Omental fat pad (tissue), 4 donors: ENCODE measurements at places on chromosomes 7 and 10.

- no peak for DNase-seq
These were observed 16.3 kb upstream of the BAMBI start for GRCh38 chr10:28661035-28661434.

DNA sequence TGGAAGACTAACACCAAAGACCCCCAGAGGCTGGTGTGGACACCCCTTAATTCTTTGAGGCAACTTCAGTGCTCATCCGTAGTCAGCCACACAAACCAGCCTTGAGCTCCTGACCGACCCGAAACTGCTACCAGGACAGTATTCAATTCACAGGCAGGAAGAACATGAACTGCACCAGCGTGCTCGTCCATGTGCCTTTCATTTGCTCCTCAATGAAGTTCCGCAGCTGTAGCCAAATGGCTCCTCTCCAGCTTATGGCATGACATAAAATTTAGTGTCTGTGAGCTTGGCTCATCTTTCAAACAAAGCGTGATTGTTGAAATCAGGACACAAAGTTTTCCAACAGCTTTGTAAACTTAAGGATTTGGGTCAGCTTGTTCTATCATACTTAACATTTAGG, 144.1 kb upstream of the FAM171A1 start:
- DNase-seq = no peak

DNA sequence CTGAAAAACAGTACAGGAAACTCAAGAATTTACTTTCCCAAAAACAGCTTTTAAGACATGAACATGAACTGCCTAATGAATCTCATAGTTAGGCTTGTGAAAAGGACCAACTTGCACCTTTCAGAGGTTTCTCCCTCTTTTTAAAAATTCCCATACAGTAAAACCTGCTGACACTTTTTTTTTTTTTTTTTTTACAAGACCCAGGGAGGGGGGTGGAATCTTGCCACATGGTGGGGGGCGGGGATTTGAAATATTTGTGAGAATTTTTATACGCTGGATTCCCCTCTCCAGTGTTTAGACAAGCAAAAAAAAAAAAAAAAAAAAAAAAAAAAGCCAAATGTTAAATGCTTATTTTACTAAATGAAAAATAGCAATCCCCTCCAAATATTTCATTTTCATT, 57.4 kb downstream of the HIBADH start:
- no peak for DNase-seq

- no peak for DNase-seq
These were observed 7.6 kb upstream of the BAG3 start for GRCh38 chr10:119643306-119644204.

- no peak for DNase-seq
These were observed 128.4 kb upstream of the RAB11FIP2 start for GRCh38 chr10:118175148-118175547.

DNA sequence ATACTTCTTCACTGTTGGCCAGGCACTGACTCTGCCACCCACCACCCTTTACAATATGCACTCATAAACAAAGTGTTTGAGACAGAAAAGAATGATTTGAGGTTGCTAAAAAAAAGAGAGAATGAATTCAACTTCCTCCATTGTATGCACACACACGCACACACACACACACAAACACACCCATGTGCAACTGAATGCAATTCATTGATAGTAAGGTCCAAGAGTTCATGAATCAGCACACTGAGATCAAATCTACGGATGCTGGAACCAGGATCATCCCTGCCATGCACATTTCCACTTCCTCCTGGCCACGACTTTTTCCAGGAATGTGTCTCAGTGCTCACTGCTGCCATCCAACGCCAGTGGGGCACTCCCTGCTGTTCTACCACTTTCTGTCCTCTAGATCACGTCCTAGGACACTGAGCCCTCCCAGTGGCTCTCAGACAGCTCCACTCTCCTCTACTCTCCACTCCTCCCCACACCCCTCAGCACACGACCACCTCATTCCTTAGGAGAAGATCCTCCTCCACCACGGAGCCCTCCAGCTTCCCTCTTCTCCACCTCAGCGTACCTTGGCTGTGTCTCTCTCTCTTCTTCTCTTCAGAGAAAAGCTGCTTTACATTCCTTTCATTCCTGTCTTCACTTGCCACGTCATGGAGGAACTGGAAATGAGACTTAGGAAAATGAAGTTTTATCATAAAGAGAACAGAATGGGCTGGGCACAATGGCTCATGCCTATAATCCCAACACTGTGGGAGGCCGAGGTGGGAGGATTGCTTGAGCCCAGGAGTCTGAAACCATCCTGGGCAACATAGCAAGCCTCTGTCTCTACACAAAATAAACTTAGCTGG, 12.0 kb upstream of the TMEM213 start:
- DNase-seq = no peak

- DNase-seq = no peak
These were observed 115.8 kb downstream of the SEMA3D start for GRCh38 chr7:85070967-85071628.

DNA sequence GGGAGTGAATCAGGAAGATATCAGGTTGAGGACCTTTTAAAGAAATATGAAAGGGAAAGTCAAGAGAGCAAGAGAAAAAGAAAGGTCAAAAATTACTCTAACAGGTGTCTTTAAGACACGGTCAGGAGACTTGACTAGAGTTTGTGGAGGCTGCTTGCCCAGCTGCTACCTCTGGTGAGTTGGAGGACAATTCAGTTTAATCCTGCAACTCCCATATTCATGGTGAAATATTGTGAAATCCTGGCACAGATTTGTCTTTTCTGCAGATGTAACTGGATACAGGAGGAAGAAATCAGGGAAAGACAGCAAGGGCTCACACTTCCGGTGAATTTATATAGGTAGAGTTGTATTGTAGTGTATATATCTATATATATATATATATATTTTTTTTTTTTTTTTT, 93.5 kb downstream of the AKAP9 start:
- no peak for DNase-seq
